ENCODE measurements at places on chromosomes 1 and 21.
A peak's percentile ranks its signal among the peaks of the same experiment; 100 is the strongest.

- DNase-seq, result no peak
Measured at GRCh38 chr1:89125913-89126580, at the start of gene GBP2. Gene GBP2, minus strand, starts transcription at chr1:89126114. Its CDS starts 4,148 bp downstream, at chr1:89121966.

- DNase-seq, result no peak
Measured at GRCh38 chr1:935751-936231, 12.1 kb downstream of the SAMD11 start.

- DNase-seq, result no peak
Measured at GRCh38 chr1:196680107-196680506, 28.3 kb downstream of the CFH start.

DNA sequence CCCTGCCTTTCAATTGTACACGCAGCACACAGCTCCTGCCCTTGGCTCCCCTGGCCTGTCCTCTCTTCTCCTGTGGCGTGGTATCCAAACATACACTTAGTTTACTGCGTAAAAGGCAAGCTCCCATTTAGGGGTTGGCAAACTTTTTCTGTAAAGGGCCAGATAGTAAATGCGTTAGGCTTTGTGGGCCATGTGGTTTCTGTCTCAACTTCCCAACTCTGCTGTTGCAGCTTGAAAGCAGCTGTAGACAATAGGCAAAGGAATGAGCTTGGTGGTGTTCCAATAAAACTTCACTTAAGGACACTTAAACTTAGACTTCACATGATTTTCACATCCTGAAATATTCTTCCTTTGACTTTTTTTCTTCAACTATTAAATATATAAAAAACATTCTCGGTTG is 63.3 kb downstream of the RHOU start:
- DNase-seq, result no peak

DNA sequence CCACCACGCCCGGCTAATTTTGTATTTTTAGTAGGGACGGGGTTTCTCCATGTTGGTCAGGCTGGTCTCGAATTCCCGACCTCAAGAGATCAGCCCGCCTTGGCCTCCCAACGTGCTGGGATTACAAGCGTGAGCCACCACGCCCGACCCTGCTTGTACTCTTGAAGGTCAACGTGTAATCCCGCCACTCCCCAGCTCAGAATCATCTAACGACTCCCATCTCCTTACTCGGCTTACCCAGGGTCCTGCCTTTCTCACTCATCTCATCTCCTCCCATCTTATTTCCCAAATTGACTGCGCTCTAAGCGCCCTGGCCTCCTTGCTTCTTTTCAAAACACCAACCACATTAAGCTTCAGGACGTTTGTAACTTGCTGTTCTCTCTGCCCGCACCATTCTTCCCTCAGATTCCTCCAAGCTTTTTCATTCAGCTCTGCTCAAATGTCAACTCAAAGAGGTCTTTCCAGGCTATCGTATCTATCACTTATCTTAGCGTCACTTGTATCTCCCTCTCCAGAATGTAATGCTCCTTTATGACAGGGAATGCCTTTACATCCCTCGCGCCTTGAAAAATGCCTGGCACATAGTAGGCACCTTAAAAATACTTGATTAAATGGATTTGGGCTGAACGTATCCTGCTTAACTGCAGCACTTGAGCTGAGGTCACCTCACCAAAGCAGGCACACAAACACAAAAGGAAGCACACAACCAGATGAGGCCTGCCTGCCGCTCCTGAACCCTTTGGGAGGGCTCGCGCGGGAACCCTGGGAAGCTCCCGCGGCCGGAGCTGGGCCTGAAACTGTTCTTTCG is 1.4 kb upstream of the USP1 start:
- DNase-seq, result no peak

- peak; percentile 56 for DNase-seq
Measured at GRCh38 chr1:39609618-39610331, 29.7 kb downstream of the HEYL start.

- no peak for DNase-seq
Measured at GRCh38 chr1:24384251-24385090, 29.1 kb downstream of the STPG1 start.

- DNase-seq, result no peak
Measured at GRCh38 chr1:246781212-246781611, 57.0 kb downstream of the SCCPDH start.

DNA sequence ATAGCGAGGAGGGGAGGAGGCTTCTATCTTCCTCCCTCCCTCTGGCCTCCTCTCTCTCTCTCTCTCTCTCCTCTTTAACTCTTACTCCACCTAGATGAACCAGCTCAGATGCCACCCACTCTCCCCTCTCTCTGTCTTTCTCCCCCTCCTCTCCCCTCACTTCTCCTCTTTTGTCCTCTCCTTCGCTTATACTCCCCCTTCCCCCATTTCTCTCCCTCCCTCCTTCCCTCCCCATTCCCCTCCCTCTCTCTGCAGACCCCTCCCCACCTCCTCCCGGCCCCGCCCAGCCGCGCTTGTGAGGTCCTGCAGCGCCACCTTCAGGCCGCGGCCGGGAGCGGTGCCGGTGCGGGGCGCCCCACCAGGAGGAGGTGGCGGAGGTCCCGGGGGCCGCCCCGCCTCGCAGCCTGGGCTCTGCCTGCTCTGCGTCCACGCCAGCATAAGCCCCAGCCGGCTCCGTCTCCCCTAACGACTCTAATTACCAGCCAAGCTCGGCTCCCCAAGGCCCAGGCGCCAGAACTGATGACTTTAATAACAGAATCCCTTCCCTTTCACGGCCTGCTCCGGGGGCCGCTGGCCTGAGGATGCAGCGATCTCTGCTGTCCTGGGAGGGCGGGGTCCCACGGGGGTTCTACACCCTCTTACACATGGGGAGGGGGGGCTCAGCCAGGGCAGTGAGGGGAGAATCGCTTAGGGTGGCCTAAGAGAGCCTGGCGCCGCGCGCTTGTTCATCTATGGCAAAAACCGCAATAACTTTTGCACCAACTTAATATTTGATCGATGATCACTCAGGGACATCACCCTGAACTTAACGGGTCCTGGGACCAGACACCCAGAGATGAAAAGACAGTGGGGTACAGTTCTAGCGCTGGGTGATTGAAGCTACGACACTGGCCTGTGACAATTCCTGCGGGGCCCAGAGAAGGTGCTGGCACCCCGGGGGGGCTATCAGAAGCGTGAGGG is 637.3 kb downstream of the MATN1 start:
- peak; percentile 22 for DNase-seq

DNA sequence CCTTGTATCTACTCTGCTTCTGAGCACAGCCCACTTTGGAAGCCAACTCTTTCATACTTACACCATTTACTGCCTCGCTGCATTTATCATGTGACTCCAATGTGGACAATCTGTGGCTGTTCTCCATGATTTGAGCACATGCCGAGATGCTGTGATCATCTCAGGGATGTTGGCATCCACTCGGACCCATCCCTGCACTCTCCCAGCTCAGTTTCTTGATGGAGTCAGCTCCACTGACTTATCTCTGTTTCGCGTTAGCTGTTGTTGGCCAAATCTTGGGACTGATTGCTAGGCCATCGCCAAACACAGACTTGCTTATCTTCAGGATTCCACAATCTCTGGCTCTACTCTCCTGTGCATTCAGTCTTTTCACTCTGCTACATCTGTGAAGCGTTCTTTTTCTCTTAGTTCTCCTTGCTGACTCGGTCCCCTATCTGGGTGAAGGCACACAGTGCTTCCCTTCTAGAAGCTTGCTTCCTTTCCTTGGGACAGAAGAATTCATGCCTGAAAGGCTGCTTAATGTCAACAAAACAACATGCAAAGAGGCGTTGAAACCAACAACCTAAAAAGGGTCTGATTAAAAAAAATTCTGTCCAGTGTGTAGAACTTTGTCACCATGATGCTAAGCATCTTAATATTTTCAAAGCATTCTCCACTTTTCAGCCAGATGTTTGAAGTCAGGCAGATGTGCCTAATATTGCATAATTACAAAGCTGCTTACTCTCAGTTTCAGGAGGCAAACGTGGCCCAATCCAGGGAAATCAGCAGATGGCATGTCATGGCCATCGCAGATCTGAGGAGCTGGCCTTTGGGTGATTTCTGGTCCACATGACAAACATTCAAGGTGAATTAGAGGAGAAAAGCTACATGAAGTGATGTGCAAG is 120.7 kb downstream of the NGF start:
- no peak for DNase-seq

GRCh38 chr1:227742738-227743715 is 7.8 kb downstream of the SNAP47 start:
- no peak for DNase-seq

- no peak for DNase-seq
Measured at GRCh38 chr1:87765681-87766070, 437.0 kb downstream of the LMO4 start.

DNA sequence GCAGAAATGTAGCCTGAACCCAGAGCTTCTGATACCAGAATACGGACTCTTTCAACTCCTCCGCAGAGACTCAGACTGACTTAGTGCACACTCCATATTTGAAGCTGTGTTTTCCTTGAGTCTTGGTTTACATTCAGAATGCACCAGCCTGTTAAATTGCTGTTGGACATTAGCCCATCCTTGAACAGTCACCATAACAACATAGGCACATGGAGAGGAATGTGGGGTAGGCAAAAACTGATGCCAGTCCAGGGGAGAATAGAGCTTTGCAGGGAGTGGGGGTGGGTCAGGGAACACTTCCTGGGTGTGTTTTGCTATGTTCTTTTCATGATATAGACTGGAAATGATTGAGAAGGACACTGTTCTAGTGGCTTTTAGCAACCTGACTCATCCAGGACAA is 76.3 kb upstream of the CACNA1E start:
- DNase-seq, result no peak

DNA sequence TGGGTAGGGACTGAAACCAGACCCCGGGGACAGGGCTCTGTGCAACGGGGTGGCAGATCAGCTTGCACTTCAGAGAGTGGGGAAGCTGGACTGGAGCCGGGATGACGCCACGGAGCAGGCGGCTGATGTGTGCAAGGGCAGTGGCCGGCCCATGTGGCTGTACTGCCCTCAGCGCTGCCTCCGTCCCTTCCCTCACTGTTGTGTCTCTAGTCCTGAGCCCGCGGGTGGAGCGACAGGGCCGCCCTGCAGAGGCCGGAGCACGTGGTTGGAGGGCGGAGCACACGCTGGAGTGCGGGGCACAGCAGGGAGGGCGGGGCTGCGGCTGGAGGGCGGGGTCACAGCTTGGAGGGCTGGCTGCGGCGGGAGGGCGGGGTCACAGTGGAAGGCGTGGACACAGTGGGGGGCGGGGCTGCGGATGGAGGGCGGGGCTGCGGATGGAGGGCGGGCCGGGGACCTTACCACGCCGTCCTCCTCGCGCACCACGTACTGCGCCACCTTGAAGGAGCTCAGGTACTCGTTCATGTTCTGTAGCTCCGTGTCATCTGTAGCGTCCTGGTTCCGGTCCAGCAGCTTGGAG is 52.4 kb downstream of the CHD5 start:
- DNase-seq, result peak; percentile 77

DNA sequence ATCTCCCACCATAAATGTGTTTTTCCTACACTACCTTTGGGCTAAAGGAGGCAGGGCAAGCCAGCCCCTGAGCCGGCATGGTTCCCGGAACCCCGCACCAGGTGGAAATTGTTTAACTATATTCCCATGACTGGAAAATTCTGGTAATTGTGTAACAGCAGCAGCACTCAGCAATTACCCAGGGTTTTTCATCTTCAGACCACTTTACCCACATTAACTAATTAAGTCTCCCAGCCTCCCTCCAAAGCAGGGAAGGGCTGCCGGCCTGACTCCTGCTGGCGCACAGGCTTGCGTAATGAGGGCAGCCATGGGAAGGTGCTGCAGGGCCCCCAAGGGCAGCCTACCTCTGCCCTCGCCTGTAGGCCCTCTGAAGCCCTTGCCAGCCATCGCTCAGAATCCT is 140.7 kb upstream of the VAMP3 start:
- no peak for DNase-seq

DNA sequence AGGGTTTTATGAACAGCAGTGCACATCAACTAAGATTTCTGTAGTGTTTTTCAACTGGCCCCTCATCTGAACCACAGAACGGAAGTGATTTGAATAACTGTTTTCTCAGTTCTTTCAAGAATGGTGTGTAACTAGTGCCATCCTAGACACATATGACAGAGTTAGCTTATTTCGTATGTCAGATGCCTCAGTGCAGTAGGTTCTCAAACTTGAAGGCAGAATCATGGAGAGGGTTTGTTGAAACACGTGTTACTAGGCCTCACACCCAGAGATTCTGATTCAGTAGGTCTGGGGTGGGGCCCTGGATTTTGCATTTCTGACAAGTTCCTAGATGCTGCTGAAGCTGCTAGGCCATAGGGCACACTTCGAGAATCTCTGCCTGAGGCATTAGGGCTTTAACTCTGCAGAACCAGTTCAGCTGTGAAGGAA is 49.0 kb downstream of the SCCPDH start:
- DNase-seq, result no peak

DNA sequence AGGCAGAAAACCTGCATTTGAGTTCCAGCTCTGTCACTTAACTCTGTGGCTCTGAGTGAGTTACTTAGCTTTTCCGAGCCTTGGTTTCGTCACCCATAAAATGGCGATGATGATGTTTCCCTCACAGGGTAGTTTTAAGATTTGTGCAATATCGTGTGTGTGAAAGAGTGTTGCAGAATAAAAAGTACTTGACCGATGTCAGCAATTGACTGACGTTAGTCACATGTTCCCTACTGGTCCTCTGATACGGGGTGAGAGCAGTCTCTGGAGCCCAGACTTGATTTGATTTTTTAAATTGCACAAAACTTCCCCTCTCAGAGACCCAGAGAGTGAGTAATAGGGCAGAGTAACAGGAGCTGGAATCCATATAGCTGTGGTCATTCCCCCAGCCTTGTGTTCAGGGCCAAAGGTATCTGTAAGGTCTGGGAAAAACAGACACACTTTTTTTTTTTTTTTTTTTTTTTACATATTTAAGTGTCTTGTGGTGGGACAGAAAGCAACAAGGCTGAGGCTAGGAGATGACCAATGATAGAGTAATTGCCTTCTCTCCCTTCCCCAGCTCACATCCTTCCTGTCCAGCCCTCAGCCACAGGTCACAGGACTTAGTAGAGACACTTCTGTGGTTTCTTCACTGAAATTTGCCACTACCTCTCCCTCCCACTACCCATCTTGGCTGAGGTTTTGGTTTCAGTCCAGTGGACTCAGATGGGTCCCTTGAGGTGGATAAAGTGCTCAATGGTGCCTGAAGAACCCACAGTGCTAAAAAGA is 2.0 kb downstream of the FCER1G start:
- no peak for DNase-seq

- DNase-seq, result no peak
Measured at GRCh38 chr21:42317341-42317741, 2.1 kb upstream of the TFF3 start.

Measured in T-helper 9 cell (primary cell).